ENCODE measurements at places on chromosomes 7 and 10.

GRCh38 chr10:9357471-9357870 lies 1303.0 kb downstream of the GATA3 start:
- no peak for DNase-seq

DNA sequence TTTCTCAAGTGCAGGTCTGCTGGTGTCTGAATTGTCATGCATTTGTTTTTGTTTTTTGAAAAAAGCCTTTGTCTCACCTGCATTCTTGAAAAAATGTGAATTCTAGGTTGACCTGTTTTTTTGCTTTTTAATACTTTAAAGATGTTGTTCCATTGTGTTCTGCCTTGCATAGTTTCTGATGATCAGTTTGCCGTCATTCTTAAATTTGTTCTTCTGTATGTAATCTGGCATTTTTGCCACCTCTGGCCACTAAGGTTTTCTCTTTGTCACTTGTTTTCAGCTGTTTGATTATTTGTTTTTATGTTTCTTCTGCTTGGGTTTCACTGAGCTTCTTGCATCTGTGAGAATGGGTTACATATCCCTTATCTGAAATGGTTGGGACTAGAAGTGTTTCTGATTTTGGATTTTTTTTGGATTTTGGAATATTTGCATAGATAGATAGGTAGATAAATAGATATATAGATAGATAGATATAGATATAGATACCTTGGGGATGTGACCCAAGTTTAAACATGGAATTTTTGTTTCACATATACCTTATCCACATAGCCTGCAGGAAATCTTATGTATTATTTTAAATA lies 16.5 kb downstream of the MGMT start:
- DNase-seq: no peak

DNA sequence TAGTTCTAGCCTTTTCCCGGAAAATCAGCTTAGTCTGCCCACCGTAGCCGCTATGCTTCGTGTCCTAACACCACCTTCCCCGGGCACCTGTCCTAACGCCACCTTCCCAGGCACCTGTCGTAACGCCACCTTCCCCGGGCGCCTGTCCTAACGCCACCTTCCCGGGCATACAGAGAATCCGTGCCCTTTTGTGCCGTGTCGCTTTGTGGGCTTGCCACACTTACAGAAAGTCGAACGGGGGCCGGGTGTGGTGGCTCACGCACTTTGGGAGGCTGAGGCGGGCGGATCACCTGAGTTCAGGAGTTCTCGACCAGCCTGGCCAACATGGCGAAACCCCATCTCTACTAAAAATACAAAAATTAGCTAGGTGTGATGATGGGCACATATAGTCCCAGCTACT lies 73.6 kb upstream of the DNAJB6 start:
- DNase-seq: no peak

- DNase-seq: no peak
Measured at GRCh38 chr7:87337331-87337730, 8.1 kb upstream of the CROT start.

DNA sequence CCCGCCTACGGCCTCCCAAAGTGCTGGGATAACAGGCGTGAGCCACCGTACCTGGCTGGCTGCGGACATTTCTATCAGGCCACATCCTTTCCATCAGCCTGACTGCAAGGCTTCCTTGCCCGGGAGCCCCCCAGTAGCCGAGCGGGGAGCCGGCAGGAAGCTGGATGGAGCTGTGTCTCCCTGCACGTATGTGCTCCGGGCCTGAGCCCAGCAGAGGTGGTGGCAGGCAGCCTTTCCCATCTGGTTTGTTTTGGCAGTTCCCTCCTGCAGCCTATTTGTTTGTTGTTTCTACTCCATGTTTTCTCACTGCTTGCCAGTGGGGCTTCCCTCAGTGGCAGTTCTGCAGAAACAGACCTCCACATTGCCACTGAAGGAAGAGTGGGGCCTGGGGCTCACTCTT lies 5.4 kb downstream of the POP7 start:
- DNase-seq: no peak

DNA sequence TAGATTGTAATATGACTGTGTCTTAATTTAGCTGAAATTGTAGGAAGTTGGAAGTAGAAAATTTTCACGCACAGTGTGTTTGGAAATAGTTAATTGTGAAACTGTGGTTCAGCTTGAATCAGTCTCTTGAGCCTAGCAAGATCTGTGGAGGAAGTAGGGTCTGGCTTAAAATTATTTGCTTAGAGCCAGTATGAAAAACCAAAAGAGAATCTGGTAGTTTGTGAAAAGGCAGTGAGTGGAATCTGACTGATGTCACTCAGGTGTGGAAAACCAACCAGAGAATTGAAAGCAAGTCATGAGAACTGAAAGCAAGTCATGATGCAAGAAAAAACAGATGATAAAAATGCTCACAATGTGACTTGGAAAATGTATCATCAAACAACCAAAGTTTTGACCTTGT lies 11.5 kb downstream of the LIPJ start:
- no peak for DNase-seq

DNA sequence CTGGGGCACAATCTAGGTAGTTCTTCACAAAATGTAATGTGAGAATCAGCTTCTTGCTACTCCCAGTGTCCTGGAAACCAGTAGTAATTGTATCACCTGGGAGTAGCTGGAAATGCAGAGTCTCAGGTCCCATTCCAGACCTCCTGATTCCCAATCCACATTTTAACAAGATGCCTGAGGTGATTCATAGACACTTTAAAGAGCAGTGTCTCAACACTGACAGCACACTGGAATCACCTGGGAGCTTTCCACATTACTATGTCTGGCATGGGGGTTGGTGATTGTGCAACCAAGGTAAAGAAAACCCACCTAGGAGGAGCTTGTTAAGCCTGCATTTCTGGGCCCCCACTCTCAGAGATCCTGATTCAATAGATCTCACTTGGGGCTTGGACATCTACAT lies 11.1 kb downstream of the DPY19L1 start:
- no peak for DNase-seq

- DNase-seq: no peak
Measured at GRCh38 chr7:132613737-132614136, 37.5 kb upstream of the PLXNA4 start.

DNA sequence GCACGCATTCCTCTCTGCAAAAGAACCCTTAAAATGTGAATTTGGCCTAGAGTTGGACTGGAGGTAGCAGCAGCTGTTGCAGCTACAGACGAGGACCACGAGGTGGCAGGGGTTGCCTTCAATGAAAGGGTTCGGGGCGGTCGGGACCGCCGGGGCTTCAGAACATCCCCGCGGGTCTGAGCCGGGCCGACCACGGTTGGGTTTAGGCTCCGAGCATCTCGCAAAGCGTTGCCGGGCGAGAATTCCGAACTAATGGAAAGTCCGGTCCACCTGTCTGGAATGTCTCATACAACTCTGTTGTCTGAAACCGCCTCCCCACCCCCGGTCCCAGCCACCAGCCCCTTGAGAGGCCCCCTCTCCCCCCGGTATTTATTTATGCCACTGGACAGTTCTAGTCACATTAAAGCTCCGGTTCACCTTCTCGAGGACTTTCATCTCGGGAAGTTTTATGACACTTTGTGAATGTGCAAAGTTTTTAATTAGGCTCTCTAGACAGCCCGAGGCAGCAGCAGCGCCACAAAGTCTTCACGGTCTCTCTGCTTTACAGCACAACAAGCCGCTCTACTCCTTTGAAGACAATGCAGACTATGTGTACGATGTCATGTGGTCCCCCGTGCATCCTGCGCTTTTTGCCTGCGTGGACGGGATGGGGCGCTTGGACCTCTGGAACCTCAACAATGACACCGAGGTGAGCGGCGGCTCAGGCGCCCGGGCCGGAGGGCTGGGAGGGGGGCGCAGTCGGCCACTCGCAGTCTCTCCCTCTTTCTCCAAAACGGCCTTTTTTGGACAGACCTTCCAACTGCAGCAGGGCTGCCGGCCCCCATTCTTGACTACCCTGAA lies 246.2 kb downstream of the SLC25A13 start:
- peak; percentile 28 for DNase-seq

DNA sequence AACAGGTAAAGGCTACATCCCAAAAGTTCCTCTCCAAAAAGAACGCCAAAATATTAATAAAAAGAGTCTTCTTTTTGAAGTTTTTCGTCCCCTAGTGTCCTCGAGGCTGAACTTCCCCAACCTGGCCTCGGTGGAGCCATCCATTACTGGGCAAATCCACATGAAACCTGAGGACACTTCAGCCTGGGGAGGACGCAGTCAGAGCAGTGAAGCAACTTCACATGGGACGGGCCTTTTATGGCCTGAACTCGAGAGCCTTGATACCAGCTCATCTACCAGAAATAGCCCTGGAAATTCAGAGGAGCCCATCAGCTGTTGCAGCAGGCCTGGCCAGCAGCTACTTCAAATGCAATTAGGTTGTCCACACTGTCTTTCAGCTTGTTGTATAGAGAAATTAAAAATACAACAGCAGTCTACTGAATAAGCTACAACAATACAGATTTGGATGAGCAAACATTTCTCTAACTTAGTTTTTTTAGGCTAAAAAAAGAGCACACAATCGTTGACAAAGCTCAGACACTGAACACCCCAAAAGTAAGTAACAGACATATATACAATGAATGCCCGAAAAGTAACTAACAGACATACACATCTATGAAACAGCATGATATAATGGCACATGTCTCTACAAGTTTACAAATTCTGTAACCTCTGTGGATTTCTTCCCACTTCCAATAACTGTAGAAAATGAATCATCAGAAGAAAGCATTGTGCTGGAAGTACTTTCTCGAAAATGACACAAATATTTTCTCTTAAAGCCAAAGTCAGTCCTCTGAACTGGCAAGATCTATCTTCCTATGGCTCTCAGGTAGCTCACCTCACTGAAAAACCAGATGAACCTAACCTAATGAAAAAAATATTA lies at the start of gene SVIL:
SVIL (minus strand) TSS at position 208 of the 862 bp plus-strand sequence. CDS start 79,913 bp downstream, outside the sequence.
- no peak for DNase-seq

GRCh38 chr7:131074043-131074442 lies 253.6 kb upstream of the MKLN1 start:
- DNase-seq: no peak

- no peak for DNase-seq
Measured at GRCh38 chr7:122717356-122718089, 14.8 kb upstream of the RNF148 start.

GRCh38 chr10:97895915-97896314 lies 46.3 kb downstream of the GOLGA7B start:
- no peak for DNase-seq

DNA sequence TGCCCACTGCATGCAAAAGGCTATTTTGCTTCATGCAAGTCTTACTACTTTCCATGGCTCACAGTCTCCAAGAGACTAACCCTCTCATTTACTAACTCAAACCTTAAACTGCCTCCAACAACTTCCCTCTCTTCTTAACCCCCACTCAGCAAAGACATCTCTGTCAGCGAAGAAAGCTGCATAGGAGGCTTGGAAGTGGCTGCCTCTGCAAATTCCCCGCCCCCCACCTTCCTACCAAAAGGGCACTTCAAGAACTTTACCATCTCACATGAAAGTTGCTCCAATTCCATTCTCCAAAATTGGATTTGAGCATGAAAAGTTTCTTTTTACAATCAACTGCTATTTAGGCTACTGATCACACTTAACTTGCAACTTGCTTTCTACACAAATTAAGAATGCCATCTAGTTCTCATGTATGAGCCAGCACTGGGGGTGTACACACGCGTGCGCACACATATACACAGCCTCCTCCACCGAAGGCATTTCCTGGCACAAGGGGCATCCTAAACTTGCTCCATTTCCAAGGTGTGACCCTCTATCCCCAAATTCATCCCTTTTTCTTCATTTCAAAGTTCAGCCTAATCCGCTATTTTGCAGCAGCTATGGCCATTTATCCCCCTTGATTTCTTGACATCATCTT lies 1.8 kb downstream of the CCDC6 start:
- DNase-seq: no peak

DNA sequence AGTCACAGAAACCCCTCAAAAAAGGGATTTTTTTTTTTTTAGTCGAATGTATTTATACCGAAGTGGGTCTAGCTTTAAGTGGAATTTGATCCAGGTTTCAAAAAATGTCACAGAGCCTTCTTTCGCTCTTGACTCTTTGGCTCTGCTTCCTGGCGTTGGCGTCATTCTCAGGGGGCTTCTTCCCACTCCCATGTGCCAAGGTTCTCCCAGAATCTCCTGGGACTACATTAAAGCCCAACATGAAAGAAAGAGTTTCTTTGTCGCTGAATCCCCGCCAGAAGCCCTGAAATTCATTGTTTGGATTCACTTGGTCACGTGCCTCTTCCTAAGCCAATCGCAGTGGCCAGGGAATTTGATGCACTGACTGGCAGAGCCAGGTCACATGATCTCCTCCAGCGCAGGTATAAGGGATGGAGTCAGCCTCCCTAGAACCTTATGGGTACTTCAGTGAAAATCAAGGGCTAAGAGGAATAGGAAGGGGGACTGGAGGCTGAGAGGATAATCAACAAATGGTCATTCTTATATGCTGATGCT lies 101.2 kb downstream of the RPS24 start:
- DNase-seq: no peak

- DNase-seq: no peak
Measured at GRCh38 chr10:109765838-109766237, 157.5 kb downstream of the XPNPEP1 start.

DNA sequence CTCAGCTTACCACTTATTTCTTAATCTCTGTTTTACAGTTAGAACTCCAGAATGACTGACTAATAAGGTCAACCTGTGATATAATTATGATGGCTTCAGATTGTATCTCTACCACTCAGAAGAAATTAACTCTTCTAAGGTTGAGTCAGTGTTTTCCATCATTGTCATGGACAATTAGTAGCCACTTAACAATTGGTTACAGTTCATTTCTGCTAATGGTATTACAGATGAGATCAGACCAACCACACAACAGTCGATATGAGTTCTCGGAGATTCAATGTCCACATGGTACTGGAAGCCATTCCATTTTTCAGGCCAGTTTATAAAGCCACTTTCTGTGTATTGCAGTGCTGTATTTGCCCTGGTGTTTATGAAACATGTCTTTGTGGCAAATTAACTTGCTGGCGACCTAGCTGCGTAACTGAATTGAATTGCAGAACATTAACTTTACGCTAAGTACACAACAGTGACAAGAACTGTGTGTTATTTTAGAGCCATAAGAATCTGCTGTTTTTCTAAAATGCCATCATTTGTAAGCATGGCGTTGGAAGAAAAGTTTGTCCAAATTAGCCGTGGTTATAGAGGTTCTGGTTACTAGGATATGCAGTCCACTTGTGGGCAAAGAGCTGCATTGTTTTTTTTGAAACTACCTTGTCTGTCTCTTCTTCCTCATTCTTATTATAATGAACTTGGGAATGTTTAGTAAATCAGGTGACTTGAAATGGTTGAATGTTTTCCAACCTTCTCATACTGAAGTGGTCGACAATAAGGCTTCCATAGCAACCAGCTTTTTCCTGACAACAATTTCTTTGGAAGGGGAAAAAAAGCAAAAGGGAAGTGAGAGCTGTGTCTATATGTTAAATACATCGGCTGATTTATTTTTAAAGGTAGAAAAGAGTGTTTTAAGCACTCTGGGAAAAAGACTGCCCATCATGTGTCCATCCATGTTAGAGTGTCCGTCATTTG lies 76.4 kb downstream of the CELF2 start:
- no peak for DNase-seq

GRCh38 chr7:107723255-107723654 lies 20.7 kb upstream of the CBLL1 start:
- no peak for DNase-seq

DNA sequence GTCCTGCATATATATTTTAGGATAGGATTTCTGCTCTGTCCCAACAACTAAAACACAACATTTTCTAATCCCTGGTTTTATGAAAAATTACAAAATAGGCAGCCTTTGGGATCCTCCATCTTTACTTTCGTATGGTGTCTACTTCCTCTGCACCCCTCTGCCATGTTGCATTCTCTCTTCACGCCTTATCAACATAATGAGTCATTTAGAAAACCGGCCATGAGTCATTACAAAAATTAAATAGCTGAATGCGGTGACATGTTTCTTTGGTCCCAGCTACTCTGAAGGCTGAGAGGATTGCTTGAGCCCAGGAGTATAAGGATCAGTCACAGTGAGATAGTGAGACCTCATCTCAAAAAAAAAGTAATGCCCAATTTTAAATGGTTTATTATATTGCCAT lies 148.1 kb upstream of the CELF2 start:
- no peak for DNase-seq
